ENCODE measurements at places on chromosomes 16 and 17.

DNA sequence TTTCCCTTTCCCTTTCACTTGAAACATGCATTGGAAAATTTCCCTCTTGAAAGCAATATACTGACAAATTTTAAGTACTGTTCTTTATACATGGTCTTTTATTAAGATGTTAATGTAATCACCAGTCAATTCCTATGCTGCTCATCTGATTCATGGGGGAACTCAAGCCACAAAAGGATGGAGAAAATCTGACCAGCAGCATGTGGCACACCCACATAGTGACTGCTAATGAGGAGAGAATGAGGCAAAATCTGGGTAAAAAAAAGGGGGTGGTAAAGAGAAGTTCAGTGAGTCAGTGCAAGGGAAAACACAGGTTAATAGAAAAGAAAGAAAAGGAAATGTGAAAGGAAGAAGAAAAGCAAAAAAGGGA lies 11.3 kb downstream of the RFFL start:
- DNase-seq, result no peak

DNA sequence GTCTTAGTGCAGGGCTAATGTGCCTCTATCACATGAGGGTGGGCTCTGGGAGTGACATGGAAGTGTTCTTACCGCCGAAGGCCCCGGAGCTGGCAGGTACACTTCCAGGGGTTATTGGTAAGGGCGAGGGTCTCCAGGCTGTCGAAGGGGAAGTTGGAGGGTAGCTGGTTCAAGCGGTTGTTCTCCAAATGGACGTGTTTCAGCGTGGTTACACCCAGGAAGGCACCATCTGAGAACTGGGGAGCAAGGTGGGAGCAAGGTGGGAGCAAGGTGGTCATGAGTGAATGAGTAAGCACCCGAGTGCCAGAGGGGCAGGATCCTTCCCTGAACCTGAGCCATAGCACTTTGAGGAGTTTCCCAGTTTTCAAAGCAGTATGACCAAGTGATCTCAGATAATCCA lies 3.0 kb downstream of the CHAD start:
- no peak for DNase-seq

GRCh38 chr17:43570518-43570928 lies 24.4 kb upstream of the ETV4 start:
- DNase-seq, result peak; percentile 91

- DNase-seq, result no peak
These were observed 13.1 kb downstream of the ZC3H7A start for GRCh38 chr16:11784038-11784369.

- peak; percentile 24 for DNase-seq
These were observed 103.5 kb downstream of the STX8 start for GRCh38 chr17:9472094-9472493.

DNA sequence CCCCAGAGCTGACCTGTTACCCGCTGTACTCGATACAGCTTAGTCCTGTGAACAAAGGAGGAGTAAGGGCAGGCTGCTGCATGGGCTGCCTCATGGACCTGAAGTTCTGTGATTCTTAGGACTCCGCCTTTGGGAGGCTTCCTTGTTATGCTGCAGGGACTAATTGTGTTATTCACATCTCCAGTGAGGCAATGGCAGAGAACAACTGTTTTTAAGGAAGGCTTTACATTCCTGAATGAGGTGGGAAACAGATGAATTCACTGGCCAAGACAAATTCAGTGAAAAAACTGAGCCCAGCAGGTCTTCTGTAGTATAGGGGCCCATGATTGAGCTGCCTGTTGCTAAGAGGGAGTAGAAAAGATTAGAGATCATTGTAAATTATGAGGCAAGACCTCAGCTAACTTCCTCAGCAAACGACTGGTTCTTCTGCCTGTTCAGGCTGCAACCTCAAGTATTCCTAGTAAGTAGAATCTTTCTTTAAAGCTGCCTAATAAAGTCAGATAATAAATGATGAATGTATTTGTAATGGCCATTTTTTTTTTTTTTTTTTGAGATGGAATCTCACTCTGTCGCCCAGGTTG lies 26.3 kb downstream of the ADORA2B start:
- no peak for DNase-seq

DNA sequence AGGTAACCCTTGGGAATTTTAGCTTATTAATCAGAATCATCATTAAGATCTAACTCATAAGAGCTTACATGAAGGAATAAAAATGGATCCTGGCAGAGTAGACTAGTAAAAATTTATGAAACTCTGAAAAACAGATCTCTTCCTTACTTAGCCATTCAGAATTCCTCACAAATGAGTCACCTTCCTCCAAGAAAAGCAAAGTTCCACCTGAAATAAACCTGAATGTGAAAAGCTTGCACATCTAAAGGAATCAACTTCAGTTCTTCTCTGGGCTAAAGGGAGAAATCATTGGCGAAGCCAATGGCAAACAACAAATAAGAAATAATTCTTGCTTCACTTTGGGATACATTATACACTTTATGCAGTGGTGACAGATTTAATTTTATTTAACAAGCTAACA lies 22.7 kb downstream of the MYO1D start:
- DNase-seq, result peak; percentile 36

- no peak for DNase-seq
These were observed 30.9 kb upstream of the SLC25A19 start for GRCh38 chr17:75319904-75320691.

- DNase-seq, result peak; percentile 22
These were observed 12.0 kb downstream of the UNC13D start for GRCh38 chr17:75832164-75832651.

GRCh38 chr17:8131844-8132441 lies 8.0 kb upstream of the HES7 start:
- DNase-seq, result peak; percentile 71

- DNase-seq, result no peak
These were observed 66.4 kb downstream of the KANSL1 start for GRCh38 chr17:46126840-46127239.
